Thymus (tissue), 14 donors: ENCODE measurements at places on chromosomes 2 and 18. TPM values are rescaled to one million over a fixed set of nuclear protein-coding genes. Genes with fewer than 3 reads are reported as not detected.

GRCh38 chr2:32008805-32009515 is 1.8 kb downstream of the MEMO1 start:
- no peak for DNase-seq

GRCh38 chr2:233422649-233423551 is 68.6 kb downstream of the DGKD start:
- no peak for DNase-seq

DNA sequence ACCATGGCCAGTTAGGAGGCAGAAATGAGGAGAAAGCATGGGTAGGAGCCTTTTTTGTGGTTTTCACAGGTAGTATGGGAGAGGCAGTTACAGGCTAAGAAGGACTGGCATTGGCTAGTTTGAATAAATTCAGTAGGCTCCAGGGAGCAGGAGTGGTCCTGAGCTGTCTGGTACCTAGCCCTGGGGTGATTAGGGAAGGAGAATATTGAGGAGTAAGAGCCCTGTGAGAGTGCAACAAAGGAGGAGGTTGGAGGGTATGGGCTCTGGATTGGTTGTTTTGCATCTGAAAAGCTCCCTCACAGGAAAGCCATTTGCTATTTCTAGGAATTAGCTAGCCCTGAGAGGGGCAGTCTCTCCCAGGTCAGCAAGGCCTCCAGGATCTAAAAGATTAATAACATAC is 13.3 kb upstream of the TCF7L1 start:
- no peak for DNase-seq

GRCh38 chr2:13996527-13996926 is 636.0 kb upstream of the LRATD1 start:
- no peak for DNase-seq

DNA sequence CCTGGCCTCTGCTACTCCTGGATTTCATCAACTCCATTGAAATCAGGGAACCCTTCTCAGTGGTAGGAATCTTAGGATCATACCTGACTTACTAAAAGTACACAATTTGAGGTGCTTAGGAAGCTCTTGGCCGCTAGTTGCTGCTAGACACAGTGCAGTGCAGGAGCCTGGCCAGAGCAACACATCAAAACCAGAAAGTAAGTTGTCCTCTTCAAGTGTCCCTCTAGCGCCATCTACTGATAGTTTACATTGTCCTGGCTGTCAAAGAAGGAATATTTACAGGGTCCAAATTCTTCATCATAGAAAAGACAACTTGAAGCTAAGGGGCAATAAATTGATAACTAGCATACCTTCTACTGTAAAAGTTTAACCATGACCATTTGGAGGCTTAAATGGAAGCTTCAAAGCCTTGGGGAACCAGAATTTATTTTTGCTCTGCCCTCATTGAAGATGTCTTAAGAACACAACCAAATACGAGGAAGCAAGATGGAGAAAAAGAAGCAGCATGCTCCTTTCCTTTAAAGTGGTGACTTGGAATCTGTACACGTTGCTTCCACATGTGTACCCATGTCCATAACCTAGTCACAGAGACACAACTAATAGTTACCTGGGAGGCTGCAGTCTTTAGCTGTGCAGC is 889.1 kb upstream of the GCFC2 start:
- peak; percentile 3 for DNase-seq

GRCh38 chr18:63348508-63349136 is 18.4 kb downstream of the KDSR start:
- DNase-seq: no peak

GRCh38 chr2:113896791-113897190 is 6.9 kb downstream of the ACTR3 start:
- no peak for DNase-seq

- no peak for DNase-seq
Measured at GRCh38 chr2:158761621-158762020, 33.5 kb upstream of the DAPL1 start.

DNA sequence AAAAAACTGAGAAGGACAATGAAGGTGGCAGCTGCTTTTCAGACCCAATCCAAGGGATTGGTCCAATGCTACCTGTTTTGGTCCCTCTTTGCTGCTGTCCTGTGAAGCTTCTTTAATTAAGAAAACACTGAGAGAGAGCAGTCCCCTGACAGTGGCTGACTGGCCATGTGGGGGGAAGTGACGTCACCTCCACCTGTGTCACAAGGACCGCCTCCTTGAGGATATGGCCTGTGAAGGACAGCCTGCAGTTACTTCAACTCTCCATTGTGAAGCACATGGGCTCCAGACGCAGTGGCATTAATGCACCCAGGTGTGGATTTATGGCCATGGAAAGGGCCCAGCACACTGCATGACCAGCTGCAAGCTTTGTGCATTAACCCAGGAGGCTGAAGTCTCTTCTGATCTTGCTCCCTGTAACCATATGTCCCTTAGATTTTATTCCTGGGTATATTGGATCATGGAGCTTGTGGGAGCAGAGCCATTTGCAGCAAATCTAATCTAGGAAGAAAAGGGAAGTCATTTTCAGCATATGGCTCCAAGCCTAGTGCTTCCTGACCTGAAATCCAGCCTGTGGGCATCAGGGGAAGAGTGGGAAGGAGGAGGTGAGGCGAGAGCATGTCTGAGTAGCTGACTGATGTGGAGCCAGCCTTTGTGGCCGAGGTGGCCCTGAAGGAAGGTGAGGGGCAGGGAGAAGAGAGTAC is 32.2 kb downstream of the KIF5C start:
- no peak for DNase-seq

- DNase-seq: no peak
Measured at GRCh38 chr2:236790963-236791362, 221.3 kb downstream of the ACKR3 start.

GRCh38 chr18:37457753-37458152 is 107.8 kb downstream of the CELF4 start:
- DNase-seq: no peak

DNA sequence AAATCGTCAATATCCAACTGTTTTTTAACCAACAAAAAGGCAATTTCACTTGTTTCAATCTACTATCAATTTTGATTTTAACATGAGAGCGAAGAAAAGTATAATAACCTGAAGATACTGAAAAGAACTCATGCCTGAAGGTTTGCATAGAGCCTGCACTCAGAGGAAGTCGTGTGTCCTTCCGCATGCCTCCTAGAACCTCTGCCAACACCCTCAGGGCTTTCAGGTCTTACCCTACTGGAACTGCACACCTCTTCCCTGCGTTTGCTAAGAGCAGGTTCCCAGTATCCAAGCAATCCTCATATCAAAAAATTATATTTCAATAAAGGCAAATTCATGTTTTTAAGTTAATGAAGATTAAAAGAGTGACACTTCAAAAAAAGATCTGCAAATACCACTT is 74.7 kb downstream of the PIAS2 start:
- DNase-seq: no peak

DNA sequence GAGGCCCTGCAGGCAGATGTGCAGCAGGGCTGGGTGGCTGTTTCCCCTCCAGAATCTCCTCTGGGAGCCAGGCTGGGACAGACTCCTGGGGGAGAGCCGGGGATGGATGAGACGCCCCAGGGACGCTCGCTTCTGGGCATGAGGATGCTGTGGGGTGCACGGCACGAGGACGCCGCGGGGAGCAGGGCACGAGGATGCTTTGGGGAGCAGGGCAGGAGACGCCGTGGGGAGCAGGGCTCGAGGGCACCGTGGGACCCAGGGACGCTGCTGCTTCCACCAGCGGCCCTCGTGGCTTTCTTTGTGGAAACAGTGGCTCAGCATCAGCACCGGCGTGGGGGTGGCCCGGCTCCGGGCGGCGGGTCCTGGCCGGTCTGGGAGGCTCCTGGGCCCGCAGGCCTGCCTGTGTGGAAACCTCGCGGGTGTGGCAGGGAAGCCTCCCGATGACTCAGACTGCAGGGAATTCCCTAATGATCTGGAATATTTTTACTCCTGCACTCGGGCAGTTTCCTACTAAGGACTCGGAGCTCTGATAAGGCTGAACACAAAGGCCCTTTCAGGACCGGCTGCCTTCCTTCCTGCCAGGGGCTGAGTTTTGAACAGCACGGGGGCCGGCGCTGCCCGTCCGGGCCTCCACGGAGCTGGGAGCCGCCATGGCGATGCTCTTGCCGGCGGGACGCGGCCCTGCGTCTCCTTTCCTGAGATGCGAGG is 62.6 kb downstream of the NFATC1 start:
- no peak for DNase-seq

DNA sequence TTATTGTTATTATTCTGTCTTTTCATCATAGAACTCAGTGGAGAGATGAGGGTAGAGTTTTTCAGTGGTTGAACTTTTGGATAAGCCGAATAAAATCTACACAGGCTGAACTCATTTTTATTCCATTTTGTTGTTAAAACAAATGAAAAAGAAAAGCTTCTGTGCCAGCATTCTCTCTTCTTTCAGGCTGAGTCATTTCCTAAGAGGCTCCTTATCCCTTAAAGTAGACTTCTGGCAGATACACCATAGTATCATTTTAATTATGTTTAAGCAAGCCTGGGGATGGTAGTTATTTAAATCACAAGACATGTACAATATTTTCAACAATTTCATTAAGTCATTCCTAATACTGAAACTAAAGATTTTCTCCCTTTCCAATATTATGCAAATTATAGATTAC is 1364.0 kb upstream of the NRXN1 start:
- no peak for DNase-seq

GRCh38 chr18:6039055-6039454 is 143.7 kb upstream of the TMEM200C start:
- no peak for DNase-seq

GRCh38 chr2:174963437-174964400 is 41.5 kb downstream of the CHN1 start:
- no peak for DNase-seq

DNA sequence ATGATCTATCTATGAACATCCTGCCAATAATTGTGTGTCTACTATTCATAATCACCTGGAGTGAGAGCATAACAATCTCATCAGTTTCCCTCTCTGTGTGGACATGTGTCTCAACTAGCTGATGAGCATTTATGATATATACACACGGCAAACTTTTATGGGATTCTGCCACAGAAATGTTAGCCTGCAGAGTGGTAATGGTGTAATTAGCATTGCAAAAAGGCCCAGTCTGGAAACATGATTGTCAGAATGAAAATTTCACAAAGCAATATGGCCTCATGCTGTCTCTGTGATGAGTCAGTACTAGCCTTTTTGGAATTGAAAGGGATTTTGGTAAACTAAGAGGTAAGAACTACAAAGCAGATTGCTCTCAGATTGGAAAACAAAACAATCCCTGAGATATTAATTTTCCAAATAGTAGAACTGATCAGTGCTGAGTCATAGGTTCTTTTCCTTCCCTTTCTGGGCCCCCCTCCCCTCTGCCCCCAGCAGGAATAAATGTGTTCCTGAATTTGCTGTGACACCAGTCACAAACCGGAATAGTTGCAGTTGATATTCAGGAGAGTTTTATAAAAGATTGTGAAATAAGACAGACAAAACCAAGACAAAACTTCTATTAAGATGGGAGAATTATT is 189.2 kb downstream of the OSR1 start:
- DNase-seq: no peak

GRCh38 chr2:222427646-222428301 is 3.4 kb downstream of the SGPP2 start:
- DNase-seq: no peak

- no peak for DNase-seq
Measured at GRCh38 chr2:102082571-102083392, 59.8 kb upstream of the IL1R1 start.

DNA sequence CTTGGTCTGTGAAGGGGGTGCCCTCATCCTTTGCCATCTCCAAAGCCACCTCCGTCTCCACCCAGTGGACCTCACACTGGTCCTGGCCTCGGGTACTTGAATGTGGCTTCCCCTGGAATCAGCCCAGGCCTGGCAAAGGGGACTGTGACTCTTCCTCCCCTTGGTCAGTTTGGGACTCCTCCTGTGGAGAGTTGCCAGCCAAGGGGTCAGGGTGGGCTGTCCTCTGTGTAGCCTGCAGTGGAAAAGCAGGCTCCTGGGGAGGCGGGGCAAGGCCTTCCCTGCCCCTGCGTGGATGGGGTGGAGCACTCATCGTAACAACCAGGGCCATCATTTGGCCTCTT is 59.8 kb downstream of the INHBB start:
- no peak for DNase-seq

DNA sequence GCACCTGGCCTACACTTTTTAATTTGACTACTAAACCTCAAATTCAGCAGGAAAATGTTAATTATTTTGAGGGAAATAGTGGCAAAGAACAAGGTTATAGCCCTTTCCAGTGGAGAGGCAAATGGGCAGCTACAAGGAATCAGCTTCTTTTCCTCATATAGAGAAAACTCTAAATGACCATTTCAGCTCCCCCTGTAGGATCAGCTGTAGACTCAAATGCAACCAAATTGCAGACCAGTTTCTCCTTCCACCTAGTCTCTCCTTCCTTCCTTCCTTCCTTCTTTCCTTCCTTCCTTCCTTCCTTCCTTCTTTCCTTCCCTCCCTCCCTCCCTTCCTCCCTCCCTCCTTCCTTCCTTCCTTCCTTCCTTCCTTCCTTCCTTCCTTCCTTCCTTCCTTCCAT is 158.2 kb downstream of the ZEB2 start:
- no peak for DNase-seq

DNA sequence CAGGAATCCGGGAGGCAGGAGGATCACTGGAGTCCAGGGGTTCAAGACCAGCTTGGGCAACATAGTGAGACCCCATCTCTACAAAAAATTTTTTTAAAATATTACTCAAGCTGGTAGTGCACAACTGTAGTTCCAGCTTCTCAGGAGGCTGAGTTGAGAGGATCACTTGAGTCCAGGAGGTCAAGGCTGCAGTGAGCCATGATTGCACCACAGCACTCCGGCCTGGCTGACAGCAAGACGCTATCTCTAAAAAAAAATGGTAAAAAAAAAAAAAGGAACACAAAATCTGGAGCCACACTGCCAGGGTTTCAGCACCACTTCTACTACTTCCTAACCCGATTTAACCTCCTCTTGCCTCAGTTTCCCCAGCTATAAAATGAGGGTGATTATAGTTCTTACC is 57.0 kb downstream of the STEAP3 start:
- no peak for DNase-seq

DNA sequence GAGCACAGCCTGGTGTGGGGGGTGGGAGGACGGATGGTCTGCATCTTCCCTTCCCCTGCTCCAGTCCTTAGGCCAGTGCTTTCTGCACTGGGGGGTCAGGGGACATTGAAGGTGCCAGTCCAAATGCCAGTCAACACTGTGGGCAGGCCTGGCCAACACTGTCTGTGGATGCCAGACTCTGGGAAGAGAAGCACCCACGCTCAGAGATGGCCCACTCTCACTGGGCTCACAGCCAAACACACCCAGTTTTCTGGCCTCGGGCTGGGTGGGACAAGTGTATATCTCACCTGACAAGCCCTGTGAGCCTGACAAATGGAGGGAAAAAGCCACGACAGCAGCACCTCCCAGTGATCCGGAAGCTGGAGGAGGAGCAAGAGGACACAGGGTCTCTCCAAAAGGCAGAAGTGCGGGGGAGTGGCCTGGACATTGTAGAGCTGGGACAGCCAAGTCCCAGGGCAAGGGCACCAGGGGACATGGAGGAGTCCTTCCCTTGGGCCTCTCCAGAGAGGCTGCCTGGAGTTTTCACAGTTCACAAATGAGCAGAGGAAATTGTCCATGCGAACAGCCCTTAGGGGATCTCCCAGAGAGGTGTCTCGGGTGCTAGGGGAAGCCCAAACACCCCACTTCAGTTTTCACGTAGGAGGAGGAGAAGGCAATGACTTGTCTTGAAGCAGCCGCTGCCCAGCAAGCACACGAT is 79.3 kb downstream of the SDC1 start:
- no peak for DNase-seq

- no peak for DNase-seq
Measured at GRCh38 chr2:227293531-227293930, 31.5 kb upstream of the MFF start.

MYCN gene
- 5.8 TPM for total RNA-seq

RESP18 gene
- not detected for total RNA-seq

CHAC2 gene
- 8.1 TPM for total RNA-seq

RBBP8 gene
- 76.7 TPM for total RNA-seq

GKN1 gene
- total RNA-seq: 1.4 TPM

CNNM3 gene
- 5.3 TPM for total RNA-seq

C2orf78 gene
- total RNA-seq: not detected

PDCD1 gene
- total RNA-seq: 16.0 TPM
